ENCODE measurements at places on chromosomes 3 and 15. TPM values are rescaled to one million over a fixed set of nuclear protein-coding genes. Genes with fewer than 3 reads are reported as not detected.

The ABTB1 gene
- 18.0 TPM for total RNA-seq

The ATP8B4 gene
- 3.2 TPM for total RNA-seq

The TMEM62 gene
- 20.9 TPM for total RNA-seq

The SAMD7 gene
- total RNA-seq = not detected

The GASK1A gene
- 4.5 TPM for total RNA-seq

The LNP1 gene
- 6.8 TPM for total RNA-seq

The LRTM1 gene
- not detected for total RNA-seq

The CATSPER2 gene
- total RNA-seq = 0.50 TPM

The CD200R1 gene
- total RNA-seq = not detected

The FGF7 gene
- total RNA-seq = 278 TPM

The SLC27A2 gene
- not detected for total RNA-seq

The ASB14 gene
- total RNA-seq = not detected

The EAF2 gene
- total RNA-seq = 0.87 TPM

The PLIN1 gene
- total RNA-seq = 0.50 TPM

The CFAP100 gene
- not detected for total RNA-seq

The CCDC39 gene
- total RNA-seq = 0.17 TPM

The THAP10 gene
- total RNA-seq = 2.5 TPM

The CPB1 gene
- total RNA-seq = not detected

The TNNC1 gene
- total RNA-seq = not detected

The ZNF80 gene
- not detected for total RNA-seq

The ALCAM gene
- 133 TPM for total RNA-seq

The CPOX gene
- 28.8 TPM for total RNA-seq

The IL20RB gene
- 2.6 TPM for total RNA-seq

The HRG gene
- not detected for total RNA-seq

The PGBD4 gene
- 2.2 TPM for total RNA-seq

Data from smooth muscle cell of trachea (primary cell).